ENCODE measurements at places on chromosomes 5 and 9.
A peak's percentile ranks its signal among the peaks of the same experiment; 100 is the strongest.

GRCh38 chr9:136437839-136438547, 1.7 kb downstream of the INPP5E start:
- DNase-seq = no peak

- DNase-seq = peak; percentile 54
Observed at GRCh38 chr9:96256800-96257199, 45.2 kb downstream of the HSD17B3 start.

GRCh38 chr5:97453263-97453662, 270.2 kb upstream of the RIOK2 start:
- no peak for DNase-seq

DNA sequence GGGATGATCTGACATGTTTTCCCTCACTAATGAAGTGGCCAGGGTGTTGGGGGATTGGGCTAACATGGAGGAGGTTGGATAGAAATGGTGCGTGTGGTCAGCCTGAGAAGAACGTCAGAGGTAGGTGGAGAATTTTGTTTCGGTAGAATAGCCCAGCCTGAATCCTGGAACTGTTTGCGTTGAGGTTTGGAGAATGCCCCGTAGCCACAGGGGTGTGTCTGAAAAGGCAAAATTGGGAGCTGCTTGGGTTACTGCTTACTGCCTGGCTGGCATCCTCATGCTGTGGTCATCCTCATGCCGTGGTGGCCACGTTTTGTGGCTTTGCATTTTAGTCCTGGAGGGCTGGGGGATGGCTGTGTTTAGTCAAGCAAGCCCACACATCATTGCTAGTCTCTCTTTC, 236.9 kb downstream of the GOLPH3 start:
- no peak for DNase-seq
